ENCODE measurements at places on chromosomes 3 and 15.

GRCh38 chr3:10283638-10284037 lies 9.1 kb downstream of the GHRL start:
- no peak for DNase-seq

DNA sequence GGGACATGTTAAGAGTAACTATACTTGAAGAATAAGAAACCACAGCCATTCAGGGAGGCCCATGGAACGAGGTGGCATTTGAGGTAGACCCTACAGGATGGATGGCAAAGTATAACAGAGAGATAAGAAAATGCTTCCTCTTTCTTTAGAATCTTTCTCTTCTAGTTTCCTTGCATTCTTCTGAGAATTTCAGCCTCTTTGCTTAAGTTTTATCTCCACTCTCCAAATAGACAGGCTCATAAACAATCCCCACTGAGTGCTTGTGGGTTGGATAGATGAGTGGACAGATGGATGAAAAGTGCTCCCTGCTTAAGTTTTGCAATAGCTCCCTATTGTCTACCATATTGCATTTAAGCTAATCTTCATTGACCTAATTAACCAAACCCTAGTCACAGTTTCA lies 103.7 kb downstream of the MEX3B start:
- no peak for DNase-seq

DNA sequence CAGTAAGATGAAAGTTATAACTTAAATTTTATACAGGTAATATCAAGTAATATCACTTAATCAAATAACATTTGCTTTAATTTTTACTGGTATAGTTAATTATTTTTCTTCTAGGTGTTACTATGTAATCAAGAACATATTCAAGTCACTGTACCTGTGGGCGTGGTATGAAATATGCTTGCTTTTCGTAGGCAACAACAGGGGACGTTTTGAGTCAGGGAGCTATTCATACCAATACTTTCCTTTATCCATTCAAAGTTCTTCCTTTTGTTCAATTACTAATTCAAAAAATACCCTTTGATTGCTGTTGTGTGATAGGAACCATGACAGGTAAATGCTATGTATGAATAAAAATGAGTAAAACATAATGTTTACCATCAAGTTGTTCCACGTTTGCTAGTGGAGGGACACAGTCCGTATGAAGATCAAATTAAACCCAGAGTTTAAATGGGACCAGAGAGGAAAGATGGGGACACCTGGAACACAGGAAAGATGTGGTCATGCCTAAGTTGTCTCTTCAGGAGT lies 654.0 kb upstream of the KCNMB2 start:
- DNase-seq: no peak

GRCh38 chr3:172098698-172099494 lies 59.5 kb downstream of the FNDC3B start:
- DNase-seq: no peak

- no peak for DNase-seq
These were observed 457.9 kb upstream of the ALCAM start for GRCh38 chr3:104908761-104909160.

DNA sequence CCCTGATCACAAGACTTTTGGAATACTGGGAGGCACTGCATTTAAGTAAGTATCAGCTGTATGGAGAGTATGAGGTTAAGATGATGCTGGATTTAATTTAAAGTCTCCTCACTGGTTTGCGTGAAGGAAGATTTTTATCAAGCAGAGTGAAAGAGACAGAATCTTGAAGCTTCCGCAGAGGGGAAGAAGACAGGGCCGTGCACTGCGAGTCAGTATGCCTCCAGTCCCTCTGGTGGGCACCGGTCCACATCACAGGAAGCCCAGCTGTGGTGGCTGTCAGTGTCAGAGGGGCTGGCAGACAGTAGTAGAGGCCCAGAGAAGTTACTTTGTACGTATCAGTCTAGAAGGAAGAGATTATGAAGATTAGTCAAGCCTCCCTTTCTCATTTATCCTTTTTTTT lies 379.0 kb upstream of the TPRG1 start:
- no peak for DNase-seq

- DNase-seq: no peak
These were observed 40.8 kb downstream of the ITGA11 start for GRCh38 chr15:68391121-68391520.

- DNase-seq: no peak
These were observed 108.5 kb downstream of the GLDN start for GRCh38 chr15:51450001-51450400.
